ENCODE measurements at places on chromosomes 1 and 21. TPM values are rescaled to one million over a fixed set of nuclear protein-coding genes. Genes with fewer than 3 reads are reported as not detected.

DNA sequence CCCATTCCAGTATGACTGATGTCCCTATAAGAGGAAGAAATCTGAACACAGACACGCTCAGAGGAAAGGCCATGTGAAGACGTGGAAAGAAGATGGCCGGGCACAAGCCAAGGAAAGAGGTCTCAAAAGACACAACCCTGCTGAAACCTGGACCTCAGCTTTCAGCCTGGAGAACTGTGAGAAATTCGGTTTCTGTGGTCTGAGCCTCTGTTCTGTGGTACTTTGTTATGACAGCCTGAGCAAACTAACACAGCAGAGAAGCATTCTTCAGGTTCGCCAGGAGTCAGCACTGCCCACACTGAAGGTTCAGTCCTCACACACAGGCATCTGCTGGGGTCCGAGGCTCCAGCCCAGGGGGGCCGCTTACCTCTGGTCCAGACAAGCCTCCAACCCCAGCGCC, 37.7 kb downstream of the SEC16B start:
- H3K4me3 ChIP-seq = no peak overlapping the region
- no peak for DNase-seq
- no peaks in the 10 kb centered on the region for H3K27me3 ChIP-seq
- H3K27ac ChIP-seq = no peak overlapping the region
- no peaks in the 10 kb centered on the region for H3K36me3 ChIP-seq
- no peaks in the 10 kb centered on the region for H3K4me1 ChIP-seq

- no peak overlapping the region for H3K4me3 ChIP-seq
- H3K36me3 ChIP-seq = no peaks in the 10 kb centered on the region
- no peak overlapping the region for H3K27ac ChIP-seq
- H3K4me1 ChIP-seq = peaks cover 40% of the 10 kb centered on the region
- DNase-seq = no peak
- no peaks in the 10 kb centered on the region for H3K27me3 ChIP-seq
Observed at GRCh38 chr1:94851571-94851970, 31.4 kb downstream of the SLC44A3 start.

- H3K27ac ChIP-seq = peak overlapping the region; percentile 65
- DNase-seq = no peak
- H3K36me3 ChIP-seq = no peaks in the 10 kb centered on the region
- no peaks in the 10 kb centered on the region for H3K27me3 ChIP-seq
- peak overlapping the region; percentile 28 for H3K4me3 ChIP-seq
Observed at GRCh38 chr1:204190212-204191211, 5.8 kb downstream of the KISS1 start.

DNA sequence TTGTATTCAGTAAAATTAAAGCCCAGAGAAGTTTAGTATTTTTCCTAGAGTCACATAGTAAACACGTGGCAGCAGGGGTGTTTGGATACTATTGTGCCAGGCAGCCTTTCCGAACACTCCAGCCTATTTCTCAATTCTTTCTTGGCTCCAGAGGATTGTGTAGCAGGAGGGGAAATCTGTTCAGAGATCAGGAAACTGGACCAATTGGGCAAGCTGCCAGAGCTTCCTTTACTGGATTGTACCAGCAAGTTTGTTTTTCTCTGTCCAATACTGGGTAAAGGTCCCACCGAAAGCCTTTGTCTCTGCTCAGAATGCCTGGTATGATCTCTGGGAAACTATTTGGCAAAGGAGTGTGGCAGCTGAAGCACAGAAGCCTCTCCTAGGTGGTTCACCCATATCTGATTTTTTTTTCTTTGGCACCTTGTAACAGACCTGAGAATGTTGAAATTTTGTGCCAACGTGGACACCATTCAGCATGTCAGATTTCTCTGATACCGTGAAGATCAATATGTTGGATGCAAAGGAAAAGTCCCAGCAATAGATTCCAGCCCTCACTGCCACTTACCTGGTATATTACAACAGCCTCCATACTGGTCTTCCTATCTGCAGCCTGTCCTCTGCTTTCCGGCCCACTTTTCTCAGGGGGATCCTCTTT, 126.2 kb downstream of the FGGY start:
- H3K4me3 ChIP-seq = no peak overlapping the region
- H3K36me3 ChIP-seq = no peaks in the 10 kb centered on the region
- DNase-seq = no peak
- H3K27ac ChIP-seq = no peak overlapping the region
- H3K4me1 ChIP-seq = peaks cover 4% of the 10 kb centered on the region

DNA sequence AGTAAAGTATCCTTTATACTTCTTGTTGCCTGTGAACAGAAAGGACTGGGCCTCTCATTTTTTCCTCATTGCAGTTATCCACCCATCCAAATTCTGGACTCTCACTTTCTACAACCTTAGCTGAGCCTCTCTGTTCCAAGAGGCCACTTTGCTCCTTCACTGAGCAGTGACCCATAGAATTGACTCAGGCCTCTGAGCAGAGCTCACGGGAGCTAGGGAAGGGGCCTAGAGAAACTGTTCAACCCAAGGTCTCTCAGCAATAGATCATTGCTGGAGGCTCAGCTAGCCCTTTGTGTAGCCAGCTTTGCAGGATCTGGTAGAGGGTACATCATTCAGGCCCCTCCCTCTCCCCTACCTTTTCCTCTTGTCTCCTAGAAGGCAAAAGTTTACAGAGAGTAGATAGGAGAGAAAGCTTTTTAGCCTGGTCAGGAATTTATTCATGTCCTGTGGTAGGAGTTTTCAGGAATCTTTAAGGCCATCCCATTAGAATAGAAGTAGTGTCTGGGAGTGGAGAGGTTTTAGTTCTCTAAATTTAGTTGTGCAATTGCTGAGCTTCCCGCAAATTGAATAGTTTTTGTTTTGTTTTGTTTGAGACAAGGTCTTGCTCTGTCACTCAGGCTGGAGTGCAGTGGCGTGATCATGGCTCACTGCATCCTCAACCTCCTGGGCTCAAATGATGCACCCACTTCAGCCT, 6.7 kb downstream of the INTS3 start:
- no peaks in the 10 kb centered on the region for H3K27me3 ChIP-seq
- H3K4me1 ChIP-seq = no peaks in the 10 kb centered on the region
- no peak for DNase-seq
- no peak overlapping the region for H3K4me3 ChIP-seq
- peaks cover 3% of the 10 kb centered on the region for H3K36me3 ChIP-seq

GRCh38 chr1:183632964-183633363, 2.6 kb downstream of the ARPC5 start:
- peaks cover 7% of the 10 kb centered on the region for H3K4me1 ChIP-seq
- peak overlapping the region; percentile 89 for H3K4me3 ChIP-seq
- DNase-seq = peak; percentile 31
- H3K27ac ChIP-seq = no peak overlapping the region

- H3K36me3 ChIP-seq = peaks cover 5% of the 10 kb centered on the region
- peak; percentile 76 for DNase-seq
- H3K4me1 ChIP-seq = no peaks in the 10 kb centered on the region
- no peak overlapping the region for H3K27ac ChIP-seq
- no peaks in the 10 kb centered on the region for H3K27me3 ChIP-seq
Observed at GRCh38 chr1:39973503-39974135, 18.7 kb downstream of the MFSD2A start.

- no peak overlapping the region for H3K27ac ChIP-seq
- peaks cover 34% of the 10 kb centered on the region for H3K27me3 ChIP-seq
- no peaks in the 10 kb centered on the region for H3K36me3 ChIP-seq
- H3K4me3 ChIP-seq = no peak overlapping the region
- no peak for DNase-seq
- no peaks in the 10 kb centered on the region for H3K4me1 ChIP-seq
Observed at GRCh38 chr1:22139066-22139594, 3.8 kb downstream of the WNT4 start.

- no peak for DNase-seq
- H3K27ac ChIP-seq = no peak overlapping the region
- H3K36me3 ChIP-seq = no peaks in the 10 kb centered on the region
- no peak overlapping the region for H3K4me3 ChIP-seq
- no peaks in the 10 kb centered on the region for H3K27me3 ChIP-seq
Observed at GRCh38 chr1:2611031-2611501, 21.8 kb downstream of the MMEL1 start.

GRCh38 chr1:30052178-30052577, 671.2 kb downstream of the MATN1 start:
- H3K27me3 ChIP-seq = no peaks in the 10 kb centered on the region
- no peak for DNase-seq
- H3K4me3 ChIP-seq = no peak overlapping the region
- H3K4me1 ChIP-seq = no peaks in the 10 kb centered on the region
- H3K27ac ChIP-seq = no peak overlapping the region

- H3K36me3 ChIP-seq = no peaks in the 10 kb centered on the region
- no peak overlapping the region for H3K4me3 ChIP-seq
- no peaks in the 10 kb centered on the region for H3K4me1 ChIP-seq
- DNase-seq = no peak
- H3K27ac ChIP-seq = no peak overlapping the region
- no peaks in the 10 kb centered on the region for H3K27me3 ChIP-seq
Observed at GRCh38 chr1:187903223-187903622, 1074.5 kb downstream of the PLA2G4A start.

DNA sequence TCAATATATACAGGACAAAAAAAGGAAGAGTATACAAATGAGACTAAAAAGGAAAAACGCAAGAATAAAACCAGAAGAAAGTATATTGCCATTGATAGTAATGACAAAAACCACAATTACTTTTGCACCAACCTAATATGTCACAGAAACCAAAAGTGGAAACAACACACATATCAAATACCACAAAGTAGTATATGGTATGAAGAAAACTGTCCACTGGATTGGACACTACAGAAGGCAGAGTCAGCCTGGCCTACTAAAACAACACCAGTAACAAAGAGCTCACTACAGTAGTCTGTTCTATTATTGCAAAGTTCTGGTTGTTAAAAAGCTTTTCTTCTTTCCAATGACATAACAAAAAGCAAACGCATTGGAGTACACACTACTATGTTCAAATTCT, 17.7 kb downstream of the TESK2 start:
- no peaks in the 10 kb centered on the region for H3K36me3 ChIP-seq
- H3K27ac ChIP-seq = no peak overlapping the region
- no peaks in the 10 kb centered on the region for H3K4me1 ChIP-seq
- no peak for DNase-seq
- H3K4me3 ChIP-seq = no peak overlapping the region
- no peaks in the 10 kb centered on the region for H3K27me3 ChIP-seq

GRCh38 chr1:206479183-206480125, 9.2 kb downstream of the IKBKE start:
- H3K27ac ChIP-seq = no peak overlapping the region
- peaks cover 10% of the 10 kb centered on the region for H3K4me1 ChIP-seq
- peaks cover 73% of the 10 kb centered on the region for H3K36me3 ChIP-seq
- DNase-seq = peak; percentile 71
- no peak overlapping the region for H3K4me3 ChIP-seq

GRCh38 chr1:87150143-87150542, 178.5 kb upstream of the LMO4 start:
- H3K27ac ChIP-seq = no peak overlapping the region
- no peaks in the 10 kb centered on the region for H3K36me3 ChIP-seq
- DNase-seq = no peak
- no peaks in the 10 kb centered on the region for H3K4me1 ChIP-seq
- no peak overlapping the region for H3K4me3 ChIP-seq

- no peaks in the 10 kb centered on the region for H3K27me3 ChIP-seq
- H3K36me3 ChIP-seq = no peaks in the 10 kb centered on the region
- H3K4me3 ChIP-seq = no peak overlapping the region
Observed at GRCh38 chr1:180930687-180931086, 18.0 kb downstream of the KIAA1614 start.

- no peak for DNase-seq
- no peaks in the 10 kb centered on the region for H3K4me1 ChIP-seq
- H3K27me3 ChIP-seq = no peaks in the 10 kb centered on the region
- H3K36me3 ChIP-seq = no peaks in the 10 kb centered on the region
- H3K27ac ChIP-seq = no peak overlapping the region
Observed at GRCh38 chr1:69533343-69533742, 34.4 kb upstream of the LRRC7 start.

GRCh38 chr1:118043624-118044023, 114.1 kb downstream of the WDR3 start:
- H3K36me3 ChIP-seq = no peaks in the 10 kb centered on the region
- no peak overlapping the region for H3K27ac ChIP-seq
- H3K4me1 ChIP-seq = no peaks in the 10 kb centered on the region

DNA sequence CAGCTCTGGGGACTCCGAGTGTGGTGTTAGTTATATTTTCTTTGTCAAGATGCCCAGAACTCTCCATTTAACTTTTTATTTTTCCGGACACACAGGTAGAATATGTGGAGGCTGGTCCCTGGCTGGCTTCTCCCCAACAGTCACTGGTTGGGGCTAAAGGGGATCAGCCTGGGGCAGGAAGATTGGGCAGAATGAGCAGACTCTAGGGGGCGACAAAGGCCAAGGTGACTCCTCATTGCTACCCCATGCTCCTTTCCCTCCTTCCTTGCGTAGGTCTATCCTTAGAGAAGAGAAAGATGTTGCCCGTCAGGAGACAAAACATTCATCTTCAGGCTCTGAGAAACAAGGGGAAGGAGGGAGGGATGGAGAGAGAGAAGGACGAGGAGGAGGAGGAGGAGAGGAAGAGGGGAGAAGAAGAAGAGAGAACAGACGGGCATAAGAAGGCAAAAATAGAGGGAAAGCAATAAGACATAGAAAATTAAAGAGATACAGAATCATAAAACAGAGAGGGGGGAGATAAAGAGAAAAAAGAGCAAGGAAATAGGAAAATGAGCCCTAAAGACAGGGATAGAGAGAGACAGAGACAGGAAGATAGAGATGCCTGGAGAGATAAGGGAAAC, 89.9 kb downstream of the FOXD2 start:
- no peaks in the 10 kb centered on the region for H3K4me1 ChIP-seq
- H3K27me3 ChIP-seq = peaks cover 13% of the 10 kb centered on the region
- no peak for DNase-seq
- H3K36me3 ChIP-seq = no peaks in the 10 kb centered on the region

GRCh38 chr21:33441489-33442477, 38.0 kb downstream of the TMEM50B start:
- H3K27ac ChIP-seq = no peak overlapping the region
- no peak for DNase-seq
- peaks cover 8% of the 10 kb centered on the region for H3K36me3 ChIP-seq

- H3K4me3 ChIP-seq = no peak overlapping the region
- no peak overlapping the region for H3K27ac ChIP-seq
- H3K4me1 ChIP-seq = peaks cover 4% of the 10 kb centered on the region
- no peaks in the 10 kb centered on the region for H3K36me3 ChIP-seq
- H3K27me3 ChIP-seq = no peaks in the 10 kb centered on the region
- no peak for DNase-seq
Observed at GRCh38 chr1:109197158-109198042, 16.3 kb upstream of the SARS1 start.

GRCh38 chr1:236067854-236068454, 3.1 kb upstream of the NID1 start:
- no peak overlapping the region for H3K4me3 ChIP-seq
- H3K27ac ChIP-seq = no peak overlapping the region
- H3K36me3 ChIP-seq = no peaks in the 10 kb centered on the region

The KIF26B gene
- total RNA-seq = 1.6 TPM

The SLC6A9 gene
- 0.57 TPM for total RNA-seq

The SYCP1 gene
- 0.05 TPM for total RNA-seq

The GJA8 gene
- not detected for total RNA-seq

The HCN3 gene
- total RNA-seq = 0.76 TPM

The OR2L5 gene
- 0.05 TPM for total RNA-seq

The CCDC30 gene
- 1.9 TPM for total RNA-seq

The MIXL1 gene
- total RNA-seq = 0.09 TPM

The RBM11 gene
- 0.90 TPM for total RNA-seq

The SLC25A44 gene
- 8.8 TPM for total RNA-seq

The S100A1 gene
- 0.76 TPM for total RNA-seq
